ENCODE measurements at places on chromosomes 16 and 17.

DNA sequence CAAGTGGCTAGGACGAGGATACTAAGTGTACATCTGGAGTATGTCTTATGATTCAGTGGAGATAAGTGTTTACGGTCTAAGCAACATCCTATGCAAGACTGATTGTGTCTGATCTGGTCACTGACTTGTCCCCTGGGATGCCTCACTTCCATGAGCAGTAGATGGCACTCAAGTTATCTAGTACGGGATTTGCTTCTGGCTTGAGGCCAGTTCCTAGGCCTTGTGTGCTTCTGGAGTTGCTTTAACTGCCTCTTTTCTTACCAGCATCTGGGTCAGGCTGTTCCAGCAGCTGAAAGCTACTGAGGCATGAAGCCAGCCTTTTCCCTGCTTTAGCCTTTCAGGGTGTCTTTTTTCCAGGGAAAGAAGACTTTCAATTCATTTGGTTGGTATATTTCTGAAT, 23.0 kb downstream of the SUPT6H start:
- peak; percentile 35 for DNase-seq

GRCh38 chr17:28008513-28008912, 34.0 kb upstream of the NLK start:
- DNase-seq = no peak

DNA sequence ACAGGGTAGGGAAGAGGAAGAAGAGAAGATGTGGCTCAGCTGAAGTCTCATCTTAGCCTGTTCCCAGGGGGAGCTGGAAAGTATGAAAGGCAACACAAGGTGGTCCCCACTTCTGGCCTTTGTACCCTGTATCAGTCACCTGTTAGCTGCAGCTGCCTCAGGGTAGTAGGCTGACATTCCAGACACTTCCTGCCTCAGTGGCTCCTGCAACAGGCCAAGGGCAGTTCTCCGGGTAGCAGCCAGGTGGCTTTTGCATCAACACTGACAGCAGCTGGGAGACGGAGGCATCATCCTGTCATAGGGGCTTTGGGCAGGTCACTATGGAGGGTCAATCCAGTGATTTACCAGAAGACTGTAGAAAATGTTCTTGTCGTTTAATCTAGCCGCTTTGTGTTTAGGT, 124.0 kb downstream of the RGS9 start:
- DNase-seq = no peak

GRCh38 chr16:12340151-12340733, 363.7 kb downstream of the SNX29 start:
- no peak for DNase-seq

DNA sequence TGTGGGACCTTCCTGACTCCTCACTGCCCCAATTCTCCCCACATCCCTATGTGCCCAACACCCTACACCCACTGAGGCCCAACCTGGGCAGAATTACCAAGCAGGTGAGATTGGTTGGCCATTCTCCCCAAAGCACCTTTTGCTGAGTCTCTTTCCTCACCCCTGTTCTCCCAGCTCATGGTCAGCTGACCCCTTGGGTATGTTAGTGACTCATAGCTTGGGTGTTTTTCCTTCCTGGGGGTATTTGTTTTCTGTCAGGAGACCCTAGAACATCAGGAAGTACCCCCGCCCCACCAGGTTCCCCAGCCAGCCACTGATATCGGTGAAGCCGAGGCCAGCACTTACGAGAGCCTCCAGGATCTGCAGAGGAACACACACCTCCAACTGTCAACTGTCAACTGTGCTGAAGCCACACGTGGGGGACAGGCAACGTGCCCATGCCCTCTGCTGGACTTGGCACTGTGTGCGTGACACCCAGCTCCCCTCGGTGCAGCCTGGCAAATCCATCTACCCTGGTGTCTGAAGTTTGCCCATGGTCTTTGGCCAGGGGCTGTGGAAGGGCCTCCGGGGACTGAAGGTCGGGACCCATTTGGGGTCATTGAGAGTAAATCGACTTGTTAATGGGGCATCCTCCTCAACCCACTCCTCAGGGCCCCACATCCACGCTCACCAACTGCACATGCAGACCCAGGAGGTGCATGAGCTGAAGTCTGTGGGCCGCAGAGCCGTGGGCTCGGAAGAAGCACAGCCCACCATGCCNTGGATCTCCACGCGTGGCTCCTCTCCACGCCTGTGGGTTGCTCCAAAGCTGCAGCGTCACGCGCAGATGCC, 53.1 kb downstream of the METRNL start:
- DNase-seq = no peak

DNA sequence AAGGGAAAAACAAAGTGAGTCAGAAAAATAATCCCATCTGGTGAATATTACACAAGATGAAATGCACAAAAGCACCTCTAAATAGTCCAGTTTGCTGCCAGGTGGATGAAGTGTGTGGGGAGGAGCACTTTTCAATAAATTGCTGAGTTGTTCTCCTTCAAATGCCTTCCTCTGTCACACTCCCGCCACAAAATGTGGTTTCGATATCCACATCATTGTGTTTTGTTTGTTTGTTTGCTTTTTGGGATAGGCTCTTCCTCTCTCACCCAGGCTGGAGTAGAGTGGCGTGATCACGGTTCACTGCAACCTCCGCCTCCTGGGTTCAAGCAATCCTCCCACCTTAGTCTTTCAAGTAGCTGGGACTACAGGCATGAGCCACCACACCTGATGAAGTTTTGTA, 24.6 kb upstream of the SHISA9 start:
- DNase-seq = no peak

GRCh38 chr17:15265131-15265530, at the start of gene PMP22:
Gene PMP22 (minus strand): TSS chr17:15265326. CDS start chr17:15260727, 4,599 bp downstream.
- DNase-seq = no peak

DNA sequence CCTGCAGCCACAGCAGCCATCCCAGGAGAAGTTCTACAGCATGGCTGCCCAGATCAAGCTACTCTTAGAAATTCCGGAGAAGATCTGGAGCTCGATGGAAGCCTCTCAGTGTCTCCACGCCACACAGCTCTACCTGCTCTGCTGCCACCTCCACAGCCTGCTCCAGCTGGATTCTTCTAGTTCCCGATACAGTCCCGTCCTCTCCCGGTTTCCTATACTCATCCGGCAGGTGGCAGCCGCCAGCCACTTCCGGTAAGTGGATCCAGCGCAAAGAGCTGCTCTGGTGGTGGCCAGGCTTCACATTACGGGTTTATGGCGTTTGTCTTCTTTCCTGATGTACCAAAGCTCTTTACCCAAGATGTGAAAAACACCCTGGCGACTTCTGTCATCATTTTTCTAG, 3.6 kb downstream of the COG1 start:
- DNase-seq = peak; percentile 64

- peak; percentile 63 for DNase-seq
These were observed 118.0 kb upstream of the PLCG2 start for GRCh38 chr16:81661082-81661481.

DNA sequence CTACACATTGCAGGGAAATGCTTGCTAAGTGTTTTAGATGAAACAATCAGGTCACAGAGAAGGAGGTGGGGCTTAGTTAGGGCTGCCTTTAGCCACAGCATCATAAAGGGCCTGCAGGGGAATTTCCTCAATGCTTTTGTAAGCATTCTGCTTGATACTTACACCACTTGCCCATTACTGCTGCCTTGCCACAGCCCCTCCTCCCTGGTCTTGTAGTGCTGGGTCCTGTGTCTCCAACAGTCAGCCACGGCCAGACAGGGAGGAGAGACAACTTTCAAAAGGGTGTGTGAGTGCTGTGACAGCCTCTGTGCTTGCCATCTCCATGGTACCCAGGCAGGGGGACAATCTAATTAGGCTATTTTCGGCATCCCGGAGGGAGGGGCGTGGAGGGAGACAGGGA, 111.2 kb downstream of the SHISA9 start:
- no peak for DNase-seq

GRCh38 chr17:63635290-63635689, 13.1 kb downstream of the MAP3K3 start:
- DNase-seq = no peak

GRCh38 chr16:15790458-15790857, 66.4 kb downstream of the MYH11 start:
- DNase-seq = no peak

DNA sequence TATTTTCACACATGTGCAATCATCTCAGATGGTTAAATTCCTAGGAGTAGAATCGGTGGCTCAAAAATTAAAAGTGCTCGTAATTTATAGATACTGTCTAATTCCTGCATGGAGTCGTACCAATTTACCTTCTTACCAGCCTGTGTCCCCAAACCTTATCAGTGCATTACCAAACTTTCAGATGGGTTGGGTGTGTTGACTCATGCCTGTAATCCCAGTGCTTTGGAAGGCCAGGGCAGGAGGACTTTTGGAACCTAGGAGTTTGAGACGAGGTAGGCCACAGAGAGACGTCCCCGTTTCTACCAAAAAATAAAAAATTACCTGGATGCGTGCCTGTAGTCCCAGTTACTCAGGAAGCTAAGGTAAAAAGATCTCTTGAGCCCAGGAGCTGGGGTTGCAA, 34.5 kb upstream of the GPRC5B start:
- no peak for DNase-seq

- DNase-seq = no peak
These were observed 9.4 kb downstream of the MPP3 start for GRCh38 chr17:43823350-43824084.

- DNase-seq = no peak
These were observed 221.3 kb downstream of the SNX29 start for GRCh38 chr16:12197812-12198211.

DNA sequence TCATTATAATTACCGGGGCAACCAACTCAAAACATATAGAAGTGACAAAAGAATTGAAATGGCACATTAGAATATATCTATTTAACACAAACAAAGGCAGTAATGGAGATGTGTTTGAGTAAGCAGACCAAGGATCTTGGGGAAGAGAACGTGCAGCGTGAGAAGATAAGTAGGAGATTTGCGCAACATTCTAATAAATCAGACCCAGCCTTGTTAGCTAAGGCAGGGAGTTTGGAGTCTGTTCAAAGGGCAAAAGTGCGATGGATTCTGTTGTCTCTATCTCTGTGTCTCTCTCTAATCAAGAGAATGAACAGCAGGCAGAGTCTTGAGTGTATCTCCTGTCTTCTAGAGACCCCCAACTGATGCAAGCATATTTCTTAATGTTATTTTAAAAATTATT, 55.0 kb upstream of the FA2H start:
- DNase-seq = no peak

- no peak for DNase-seq
These were observed 13.0 kb downstream of the SARM1 start for GRCh38 chr17:28384281-28385036.

DNA sequence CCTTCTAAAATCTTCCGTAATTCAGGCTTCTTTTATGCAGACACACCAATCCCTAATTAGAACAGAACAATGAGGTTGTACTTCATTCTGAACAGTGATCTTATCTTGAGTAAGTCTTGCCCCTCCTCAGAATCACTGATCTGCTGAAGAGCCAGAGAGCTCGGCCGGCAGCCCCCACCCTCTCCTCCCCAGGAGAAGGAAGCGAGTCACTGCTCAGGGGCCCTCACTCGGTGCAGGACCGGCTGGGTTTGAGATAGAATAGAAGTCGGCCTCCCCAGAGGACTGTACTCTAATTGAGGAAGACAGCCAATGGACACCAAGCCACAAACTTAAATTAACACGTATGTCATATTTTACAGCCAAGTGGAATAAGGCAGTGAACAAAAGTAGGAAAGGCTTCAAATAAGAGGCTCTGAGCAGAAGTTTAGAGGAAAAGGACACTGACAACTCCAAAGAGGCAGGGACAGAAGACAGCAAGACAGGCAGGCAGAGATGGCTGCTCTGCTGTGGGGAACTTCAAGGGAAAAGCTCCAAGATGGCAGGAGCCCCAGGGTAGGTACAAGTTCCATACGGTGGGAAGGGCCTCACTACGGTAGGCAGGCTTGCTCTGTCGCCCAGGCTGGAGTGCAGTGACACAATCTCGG, 18.6 kb downstream of the CREBBP start:
- DNase-seq = no peak

- DNase-seq = no peak
These were observed 126.7 kb upstream of the FOXF1 start for GRCh38 chr16:86383488-86384262.

GRCh38 chr16:30658731-30659506, 688 bp downstream of the FBRS start:
- DNase-seq = peak; percentile 94

DNA sequence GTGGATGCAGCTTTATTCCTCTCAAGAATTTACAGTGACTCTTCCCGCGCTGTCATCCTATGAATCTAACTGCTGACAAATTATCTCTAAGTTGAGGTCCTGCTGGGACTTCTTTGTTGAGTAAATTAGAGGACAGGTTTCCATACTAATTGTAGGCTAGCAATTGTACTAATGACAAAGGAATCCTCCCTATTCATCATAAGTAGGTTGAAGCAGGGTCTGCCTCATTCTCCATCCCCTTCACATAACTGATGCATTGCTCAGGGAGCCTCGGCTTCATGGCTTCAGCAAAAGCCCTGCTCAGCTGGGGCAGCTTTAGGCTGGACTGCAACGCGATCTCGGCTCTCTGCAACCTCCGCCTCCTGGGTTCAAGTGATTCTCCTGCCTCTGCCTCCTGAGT, 83.1 kb upstream of the IRX6 start:
- no peak for DNase-seq

- no peak for DNase-seq
These were observed 344.2 kb downstream of the CPPED1 start for GRCh38 chr16:12459391-12460063.

DNA sequence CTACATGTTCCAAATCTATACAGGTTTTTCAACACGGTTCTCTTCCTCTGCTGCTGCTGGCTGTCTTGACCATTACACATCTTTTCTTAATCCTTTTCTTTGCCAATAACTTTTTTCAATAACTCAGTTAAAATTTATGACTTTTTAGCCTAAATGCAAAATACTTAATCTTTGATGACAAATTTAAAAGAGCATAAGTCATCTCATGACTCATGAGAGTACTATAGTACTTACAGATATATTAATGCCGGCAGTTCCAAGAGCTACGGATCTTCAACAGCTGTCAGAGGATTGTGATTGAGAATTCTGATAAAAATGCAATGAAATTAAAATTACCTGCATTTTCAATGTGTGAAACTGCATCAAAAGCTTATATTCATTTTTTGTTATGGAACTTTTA, 105.5 kb downstream of the KPNA2 start:
- DNase-seq = no peak

DNA sequence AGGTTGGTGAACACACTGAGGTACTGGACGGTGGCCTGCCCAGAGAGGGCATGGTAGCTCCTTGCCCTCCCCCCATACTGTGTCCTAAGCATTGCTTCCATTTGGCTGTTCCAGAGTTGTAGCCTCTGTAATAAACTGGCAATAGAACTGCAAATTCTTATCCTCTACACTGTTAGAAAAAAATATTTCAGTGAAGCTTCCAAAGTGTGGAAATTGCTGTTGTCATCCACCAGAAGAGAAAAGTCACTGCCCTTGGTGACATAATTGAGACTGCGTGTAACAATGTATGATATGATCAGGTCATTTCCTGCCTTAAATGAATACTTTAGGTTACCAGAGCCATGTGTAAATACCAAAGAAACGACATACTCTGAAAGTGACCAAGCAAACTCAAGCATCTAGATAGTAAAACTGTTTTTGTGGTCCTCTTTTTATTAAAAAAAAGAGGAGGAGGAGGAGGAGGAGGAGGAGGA, 65.9 kb downstream of the CEP95 start:
- DNase-seq = no peak

DNA sequence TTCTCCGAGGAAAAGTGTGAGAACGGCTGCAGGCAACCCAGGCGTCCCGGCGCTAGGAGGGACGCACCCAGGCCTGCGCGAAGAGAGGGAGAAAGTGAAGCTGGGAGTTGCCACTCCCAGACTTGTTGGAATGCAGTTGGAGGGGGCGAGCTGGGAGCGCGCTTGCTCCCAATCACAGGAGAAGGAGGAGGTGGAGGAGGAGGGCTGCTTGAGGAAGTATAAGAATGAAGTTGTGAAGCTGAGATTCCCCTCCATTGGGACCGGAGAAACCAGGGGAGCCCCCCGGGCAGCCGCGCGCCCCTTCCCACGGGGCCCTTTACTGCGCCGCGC, at the start of gene ERBB2:
TSS of gene ERBB2 (plus strand) at position 247 of the 330 bp plus-strand sequence. CDS start 175 bp downstream, outside the sequence.
- no peak for DNase-seq
